ENCODE measurements at places on chromosomes 2 and 18.

GRCh38 chr2:105443617-105444598, 45.1 kb upstream of the FHL2 start:
- DNase-seq, result no peak

DNA sequence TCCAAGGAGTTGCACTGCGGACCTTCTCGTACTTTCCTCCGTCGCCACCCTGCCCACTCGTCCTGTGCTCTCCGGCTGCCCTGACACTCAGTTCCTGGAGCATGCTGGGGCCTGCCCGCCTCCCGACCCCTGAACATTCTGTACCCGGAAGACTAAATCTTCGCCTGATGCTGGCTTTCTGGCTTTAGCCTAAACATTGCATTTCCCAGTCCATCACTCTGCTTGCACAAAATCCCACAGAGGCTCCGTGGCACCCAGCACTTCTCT, 550 bp upstream of the SFXN5 start:
- DNase-seq, result peak; percentile 43

DNA sequence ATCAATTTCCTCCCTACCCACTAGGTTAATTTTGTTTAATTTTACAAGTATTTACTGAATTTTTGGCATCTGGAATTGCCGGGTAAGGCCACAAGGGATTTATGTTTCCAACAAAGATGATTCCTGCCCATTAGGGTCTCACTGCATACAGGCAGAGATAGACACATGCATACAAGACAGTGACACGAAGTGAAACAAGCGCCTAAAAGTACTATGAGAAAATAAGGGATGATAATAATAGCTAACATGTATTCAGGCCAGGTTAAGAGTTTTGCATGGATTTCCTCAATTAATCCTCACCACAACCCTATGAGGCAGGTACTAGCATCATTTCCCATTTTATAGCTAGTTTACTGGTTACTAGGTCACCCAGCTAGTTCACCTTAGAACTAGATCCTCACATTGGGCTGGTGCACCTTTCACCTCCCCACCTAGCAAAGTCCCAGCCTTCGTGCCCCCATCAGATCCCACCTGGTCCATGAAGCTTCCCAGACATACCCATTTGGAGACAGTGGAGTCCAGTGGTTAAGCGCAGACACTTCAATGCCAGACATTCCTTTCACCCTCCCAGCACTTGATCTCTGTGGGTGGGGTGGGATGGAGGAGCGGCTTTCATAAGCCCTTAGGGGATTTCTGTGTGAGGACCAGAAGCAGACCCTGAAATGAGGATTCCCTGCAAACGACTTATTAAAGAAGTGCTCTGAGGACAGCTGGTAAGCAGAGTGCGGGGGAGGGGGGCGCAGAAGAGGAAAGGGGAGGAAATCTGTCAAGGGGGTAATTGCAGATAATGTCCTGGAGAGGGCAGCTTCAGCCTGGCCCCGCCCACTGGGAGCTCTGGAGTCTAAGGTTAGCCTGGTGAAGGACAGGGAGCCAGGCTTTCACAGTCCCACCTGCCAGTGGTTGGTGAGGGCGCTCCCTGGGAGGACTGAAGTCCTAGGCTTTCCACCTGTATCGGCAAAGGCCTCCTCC, 5.8 kb upstream of the DGUOK start:
- no peak for DNase-seq

DNA sequence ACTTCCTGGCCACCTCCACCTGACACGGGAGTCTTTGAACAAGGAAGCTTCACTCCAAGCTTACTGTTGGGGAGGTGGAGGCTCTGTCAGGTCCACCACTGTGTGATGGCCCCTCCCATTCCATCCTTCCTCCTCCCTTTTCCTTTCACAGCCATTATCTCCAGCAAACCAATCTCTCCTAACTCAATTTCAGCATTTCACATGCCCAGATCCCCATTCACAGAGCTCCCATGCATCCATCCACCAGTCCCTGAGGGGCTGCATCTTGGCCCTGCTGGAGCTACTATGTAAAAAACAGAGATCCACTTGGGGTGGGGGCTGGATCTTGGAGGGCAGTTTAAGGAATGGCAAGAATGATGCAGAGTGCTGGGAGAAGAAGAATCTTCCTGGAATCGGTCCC, 129.0 kb upstream of the COPS8 start:
- DNase-seq, result no peak

DNA sequence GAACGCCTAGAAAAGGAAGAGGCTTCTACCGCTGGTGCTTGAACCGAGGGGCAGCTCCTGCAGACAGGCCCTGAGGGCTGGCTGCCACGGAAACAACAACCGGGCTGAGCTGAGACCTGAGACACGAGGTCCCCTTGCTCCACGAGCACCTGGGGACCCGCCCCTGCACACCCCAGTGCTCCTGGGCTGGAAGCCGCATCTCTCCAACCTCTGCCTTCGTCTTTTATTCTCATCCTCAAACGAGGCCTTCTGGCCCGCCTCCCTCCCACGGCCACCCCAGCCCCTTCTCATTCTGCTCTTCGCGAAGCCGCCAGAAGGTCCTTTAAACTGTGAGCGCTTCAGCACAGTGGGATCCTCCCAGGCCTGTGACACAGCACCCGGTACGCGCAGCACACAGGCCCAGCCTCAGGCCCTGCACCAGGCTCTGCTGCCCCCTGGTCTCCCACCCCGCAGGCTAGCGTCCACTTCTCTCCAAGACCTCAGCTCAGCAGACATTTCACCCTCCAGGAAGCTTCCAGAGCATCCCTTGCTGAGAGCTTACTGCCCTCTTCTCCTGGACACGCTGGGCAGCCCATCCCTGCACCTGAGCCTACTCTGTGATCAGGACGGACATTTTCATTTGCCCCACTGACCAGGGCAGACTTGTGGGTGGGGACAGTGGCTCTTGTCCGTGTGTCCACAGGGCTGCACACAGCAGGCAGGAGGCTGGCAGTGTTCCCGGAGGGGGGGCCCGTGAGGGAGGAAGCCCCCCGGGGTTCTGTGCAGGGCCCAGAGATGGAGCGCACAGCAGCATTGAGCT, 149.7 kb downstream of the PXDN start:
- DNase-seq, result no peak

GRCh38 chr18:47512726-47513435, 261.4 kb upstream of the SKOR2 start:
- no peak for DNase-seq

GRCh38 chr18:54257015-54257414, 12.3 kb upstream of the POLI start:
- no peak for DNase-seq

GRCh38 chr2:174842496-174842895, 78.2 kb upstream of the CHRNA1 start:
- DNase-seq, result no peak

DNA sequence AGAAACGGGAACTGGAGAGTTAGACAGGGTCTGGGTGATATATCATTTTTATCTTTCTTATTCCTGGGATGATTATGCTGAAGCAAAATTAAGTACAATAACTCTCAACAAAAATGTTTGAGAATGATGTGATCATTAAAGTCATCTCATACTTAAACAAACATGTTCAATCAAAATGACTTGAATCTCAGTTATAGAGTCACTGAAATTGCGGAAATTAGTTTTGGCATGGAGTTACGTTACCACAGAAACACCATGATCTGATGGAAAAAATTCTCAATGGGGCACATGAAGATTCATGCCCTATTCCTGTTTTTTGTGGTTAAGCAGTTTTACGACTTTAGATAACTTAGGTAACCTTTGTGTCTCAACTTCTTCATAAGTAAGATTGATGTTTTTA, 757.7 kb downstream of the EPHA4 start:
- no peak for DNase-seq

DNA sequence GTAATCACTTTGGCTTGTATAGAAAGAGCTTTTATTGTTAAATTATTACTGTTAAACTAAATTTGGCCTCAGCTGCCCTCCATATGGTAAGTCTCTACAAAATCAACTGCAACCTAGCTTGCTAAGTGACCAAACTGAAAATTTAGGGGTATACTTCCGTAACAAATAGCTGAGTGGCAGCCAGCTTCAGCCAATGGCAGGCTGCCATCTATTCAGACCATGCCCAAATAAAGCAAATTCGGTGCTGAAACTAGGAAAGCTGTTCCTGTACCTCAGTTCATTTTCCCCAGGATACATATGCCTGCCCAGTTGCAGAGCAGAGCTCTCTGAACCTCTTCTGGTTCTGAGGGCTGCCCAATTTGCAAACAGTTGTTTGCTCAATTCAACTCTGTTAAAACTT, 94.8 kb downstream of the EML6 start:
- no peak for DNase-seq

DNA sequence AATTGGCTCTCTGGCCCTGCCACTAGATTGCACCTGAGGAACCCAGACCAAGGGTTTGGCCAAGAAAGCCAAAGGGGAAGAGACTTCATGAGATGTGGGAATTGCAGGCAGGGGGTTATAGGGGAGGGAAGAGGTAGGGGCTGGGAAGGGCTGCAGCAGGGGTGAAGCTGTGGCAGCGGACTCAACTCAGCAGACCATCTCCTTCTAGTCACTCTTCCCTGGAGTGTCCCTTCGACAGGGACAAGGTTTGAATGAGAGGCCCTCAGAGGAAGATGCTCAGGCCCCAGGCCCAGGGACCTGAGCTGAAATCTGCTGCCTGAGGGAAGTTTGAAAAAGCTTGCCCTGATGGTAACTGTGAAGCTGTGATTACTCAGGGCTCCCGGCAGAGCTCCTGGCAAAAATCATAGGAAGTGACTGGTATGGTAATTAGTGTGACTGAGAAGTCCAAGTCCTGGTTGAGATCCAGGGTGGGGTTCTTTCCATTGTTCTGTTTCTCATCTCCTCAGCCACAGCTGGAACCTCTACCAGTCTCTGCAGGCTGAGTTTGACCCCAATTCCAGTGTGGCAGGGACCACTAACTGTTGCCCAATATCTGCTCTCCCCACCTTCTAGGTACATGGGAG, 300.9 kb downstream of the CYP26B1 start:
- DNase-seq, result no peak

- no peak for DNase-seq
Observed at GRCh38 chr2:2747797-2748301, 416.8 kb upstream of the MYT1L start.

DNA sequence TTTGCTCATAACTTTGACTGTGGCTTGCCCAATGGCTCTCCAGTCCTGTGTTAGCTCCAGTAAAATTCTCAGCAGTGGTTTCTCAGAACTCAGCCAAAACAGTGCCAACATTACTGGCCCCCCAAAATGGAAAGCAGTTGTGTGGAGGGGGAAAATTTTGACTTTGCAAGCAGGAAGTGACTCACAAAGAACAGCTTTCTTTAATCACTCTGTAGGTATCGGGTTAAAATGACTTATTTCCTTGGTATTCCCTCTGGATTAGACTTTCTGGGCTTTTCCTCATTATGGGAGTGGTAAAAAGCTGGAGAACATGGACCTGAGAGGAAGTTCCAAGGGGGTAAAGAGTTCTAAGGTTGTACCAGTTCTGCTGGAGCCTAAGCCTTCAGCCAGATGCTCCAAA, 175.7 kb upstream of the RND3 start:
- no peak for DNase-seq

DNA sequence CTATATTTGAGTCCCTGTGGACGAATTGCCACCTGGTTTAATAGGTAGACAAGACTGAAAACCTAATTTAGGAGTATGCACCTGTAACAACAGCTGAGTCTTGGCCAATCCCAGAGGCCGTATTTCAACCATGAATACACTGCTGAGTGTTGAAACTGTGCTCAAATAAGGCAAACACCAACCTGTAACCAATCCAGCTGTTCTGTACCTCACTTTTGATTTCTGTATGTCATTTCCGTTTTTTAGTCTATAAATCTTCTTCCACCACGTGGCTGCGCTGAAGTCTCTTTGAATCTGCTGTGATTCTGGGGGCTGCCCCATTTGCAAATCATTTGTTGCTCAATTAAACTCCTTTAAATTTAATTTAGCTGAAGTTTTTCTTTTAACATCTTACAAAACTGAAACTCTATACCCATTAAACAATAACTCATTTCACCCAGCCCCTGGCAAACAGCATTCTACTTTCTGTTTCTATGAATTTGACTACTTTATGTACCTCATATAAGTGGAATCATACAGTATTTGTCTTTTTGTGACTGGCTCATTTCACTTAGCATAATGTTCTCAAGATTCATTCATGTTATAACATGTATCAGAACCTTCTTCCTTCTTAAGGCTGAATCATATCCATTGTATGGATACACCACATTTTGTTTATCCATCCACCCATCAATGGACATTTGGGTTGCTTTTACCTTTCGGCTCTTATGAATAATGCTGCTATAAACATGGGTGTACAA, 7.5 kb upstream of the YPEL5 start:
- no peak for DNase-seq

- no peak for DNase-seq
Observed at GRCh38 chr2:98894331-98895000, 41.6 kb downstream of the CRACDL start.

DNA sequence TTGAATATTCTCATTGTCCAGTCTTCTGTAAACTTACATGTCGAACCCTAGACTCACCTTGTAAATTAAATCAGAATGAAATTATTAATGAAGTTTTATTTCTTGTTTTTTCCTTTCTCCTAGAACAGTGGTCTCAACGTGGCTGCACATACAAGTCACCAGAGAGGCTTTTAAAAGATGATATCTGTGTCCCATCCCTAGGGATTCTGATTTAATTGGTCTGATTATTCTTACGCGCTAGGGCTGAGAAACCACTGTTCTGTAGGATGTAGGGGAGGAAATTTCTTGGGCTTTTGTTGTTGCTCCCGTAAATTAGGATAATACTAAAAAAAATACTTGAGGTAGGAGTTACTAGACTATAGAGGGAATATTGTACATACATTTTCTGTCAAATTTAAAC, 32.1 kb downstream of the PPM1B start:
- no peak for DNase-seq

DNA sequence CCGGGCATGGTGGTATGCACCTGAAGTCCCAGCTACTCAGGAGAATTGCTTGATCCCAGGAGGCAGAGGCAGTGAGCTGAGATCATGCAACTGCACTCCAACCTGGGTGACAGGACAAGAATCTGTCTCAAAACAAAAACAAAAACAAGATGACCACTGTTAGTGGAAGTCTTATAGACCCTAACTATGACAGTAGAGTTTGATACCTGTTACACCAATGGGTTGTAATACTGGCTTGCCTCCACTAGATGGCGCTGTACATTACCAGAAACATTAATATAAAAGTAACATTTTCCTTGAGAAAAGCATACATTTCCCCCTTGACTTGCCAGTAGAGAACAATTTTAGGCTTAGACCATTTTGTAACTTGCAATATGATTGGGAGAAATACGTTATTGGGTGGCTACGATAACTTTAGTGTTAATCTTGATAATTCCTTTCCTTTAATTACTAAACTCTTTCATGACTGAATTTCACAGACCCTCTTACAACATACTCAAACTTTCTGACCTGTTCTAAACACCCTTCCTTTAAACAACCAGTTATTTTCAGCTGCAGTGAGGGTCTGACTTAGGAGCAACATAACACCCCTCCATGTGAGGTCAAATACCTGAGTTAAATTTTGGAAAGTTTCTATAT, 19.5 kb downstream of the SLC25A52 start:
- DNase-seq, result no peak

GRCh38 chr2:146814971-146815370, 1029.9 kb upstream of the ACVR2A start:
- no peak for DNase-seq

Measured in amygdala (tissue), 56 donors.